GM12865 (cell line): ENCODE measurements at places on chromosomes 7 and 10.
A peak's percentile ranks its signal among the peaks of the same experiment; 100 is the strongest.

DNA sequence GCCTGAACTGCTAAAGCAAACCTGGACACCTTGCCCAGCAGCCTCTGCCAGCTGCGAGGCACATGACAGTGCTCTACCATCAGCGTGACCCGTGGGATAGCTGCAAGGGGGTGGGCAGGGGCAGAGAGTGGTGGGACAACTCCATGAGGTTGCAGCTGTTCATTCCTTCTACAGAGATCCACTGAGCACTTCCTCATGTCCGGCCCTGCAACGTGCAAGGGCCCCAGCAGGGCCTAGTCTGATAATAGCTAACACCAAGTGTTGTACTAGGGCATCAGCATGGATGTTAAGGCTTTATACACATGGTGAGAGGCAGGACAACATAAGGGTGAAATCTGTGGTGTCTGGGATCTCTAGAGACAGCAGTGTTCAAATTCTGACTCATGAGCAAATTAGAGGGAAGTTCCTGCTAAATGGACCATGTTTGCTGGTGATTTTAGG, 14.3 kb downstream of the NOD1 start:
- peak; percentile 49 for DNase-seq

- DNase-seq = peak; percentile 71
Observed at GRCh38 chr10:110138197-110138812, 69.1 kb upstream of the MXI1 start.

DNA sequence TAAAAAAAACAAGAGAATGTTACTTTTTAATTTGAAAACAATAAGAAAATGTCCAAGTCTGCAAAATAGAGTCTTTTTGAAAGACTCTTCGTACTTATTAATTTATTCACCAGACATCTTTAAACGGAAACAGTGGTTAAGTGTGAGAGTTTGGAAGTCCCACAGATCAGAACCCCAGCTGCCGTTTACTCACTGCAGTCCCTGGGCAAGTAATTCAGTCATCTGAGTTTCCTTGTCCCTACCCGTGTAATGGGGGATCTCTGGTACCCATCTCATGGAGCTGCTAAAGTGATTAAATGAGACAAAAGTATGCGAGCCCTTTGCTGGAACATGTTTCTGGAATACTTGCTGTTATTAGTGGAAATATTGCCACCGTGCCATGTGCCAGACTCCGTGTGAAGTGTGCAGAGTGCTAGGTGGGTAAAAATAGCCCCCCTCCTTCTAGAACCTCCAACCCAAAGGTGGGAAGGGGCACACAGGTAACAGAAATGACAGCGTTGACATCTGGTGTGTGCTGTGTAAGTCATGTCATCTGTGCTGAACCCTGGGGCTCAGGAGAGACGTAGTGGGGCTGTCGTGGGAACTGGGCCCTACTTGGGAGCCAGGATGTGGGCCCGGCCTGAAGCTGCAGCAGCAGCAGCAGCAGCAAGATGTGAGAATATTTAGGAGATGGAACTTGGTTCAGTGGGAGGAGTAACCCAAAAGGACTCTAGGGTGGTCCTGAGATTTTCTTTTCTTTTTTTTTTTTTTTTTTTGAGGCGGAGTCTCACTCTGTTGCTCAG, 140.5 kb downstream of the CUX1 start:
- peak; percentile 56 for DNase-seq

DNA sequence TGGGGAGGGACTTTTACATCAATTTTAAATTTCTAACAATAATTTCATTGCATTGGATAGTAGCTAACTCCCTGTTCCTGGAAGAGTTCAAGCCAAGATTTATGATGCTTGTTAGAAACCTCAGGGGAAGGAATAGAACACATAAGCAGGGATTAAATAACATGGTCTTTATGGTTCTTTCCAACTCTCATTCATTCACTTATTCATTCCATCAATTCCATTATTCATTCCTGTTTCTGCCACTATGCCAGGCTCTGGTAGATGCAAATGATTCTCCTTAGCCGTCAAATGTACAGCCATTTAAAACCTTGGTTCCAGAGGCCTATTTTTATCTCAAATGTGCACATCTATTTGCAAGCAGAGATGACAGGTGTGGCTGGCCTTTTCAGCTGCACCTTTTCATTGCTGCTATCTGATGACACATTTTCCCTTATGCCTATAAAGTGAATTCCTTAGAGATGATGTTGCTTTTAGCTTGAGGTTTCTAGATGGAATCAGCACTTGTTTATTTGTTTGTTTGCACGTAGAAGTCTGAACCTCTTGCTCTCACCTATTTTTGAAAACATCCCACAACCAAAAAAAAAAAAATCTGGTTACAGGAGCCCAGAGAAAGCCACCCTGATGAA, 205.7 kb upstream of the IGFBP3 start:
- no peak for DNase-seq

- DNase-seq = no peak
Observed at GRCh38 chr10:127952575-127952869, 45.6 kb downstream of the PTPRE start.

DNA sequence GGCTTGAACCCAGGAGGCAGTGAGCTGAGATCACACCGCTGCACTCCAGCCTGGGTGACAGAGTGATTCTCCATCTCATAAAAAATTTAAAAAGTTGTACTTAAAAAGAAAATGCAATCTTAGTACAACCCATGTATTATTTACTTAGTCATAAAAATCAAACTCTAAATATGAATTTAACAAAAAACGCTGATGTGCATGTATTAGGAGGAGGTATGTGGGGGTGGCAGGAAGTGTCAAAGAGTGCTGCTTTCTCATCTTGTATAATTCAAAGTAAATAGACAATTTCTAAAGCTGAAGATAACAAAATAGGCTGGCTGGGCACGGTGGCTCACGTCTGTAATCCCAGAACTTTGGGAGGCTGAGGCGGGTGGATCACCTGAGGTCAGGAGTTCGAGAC, 81.0 kb upstream of the NRBF2 start:
- no peak for DNase-seq

DNA sequence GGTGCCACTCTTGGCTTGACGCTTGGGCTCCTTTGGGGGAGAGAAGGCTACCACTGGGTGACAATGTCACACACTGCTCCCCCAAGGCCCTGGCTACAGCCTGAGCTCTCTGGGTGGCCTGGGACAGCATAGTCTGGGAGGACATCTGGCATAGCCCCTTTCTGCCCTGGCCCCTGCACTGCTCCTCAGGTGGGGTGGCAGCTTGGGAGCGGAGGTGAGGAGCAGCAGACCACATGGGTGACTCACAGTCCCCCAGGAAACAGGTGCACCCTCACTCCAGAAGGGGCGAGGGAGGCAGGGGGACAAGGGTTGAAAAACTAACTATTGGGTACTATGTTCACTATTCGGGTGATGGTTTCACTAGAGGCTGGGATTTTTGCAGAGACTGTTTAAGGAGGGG, 45.2 kb downstream of the NPTX2 start:
- DNase-seq = no peak

DNA sequence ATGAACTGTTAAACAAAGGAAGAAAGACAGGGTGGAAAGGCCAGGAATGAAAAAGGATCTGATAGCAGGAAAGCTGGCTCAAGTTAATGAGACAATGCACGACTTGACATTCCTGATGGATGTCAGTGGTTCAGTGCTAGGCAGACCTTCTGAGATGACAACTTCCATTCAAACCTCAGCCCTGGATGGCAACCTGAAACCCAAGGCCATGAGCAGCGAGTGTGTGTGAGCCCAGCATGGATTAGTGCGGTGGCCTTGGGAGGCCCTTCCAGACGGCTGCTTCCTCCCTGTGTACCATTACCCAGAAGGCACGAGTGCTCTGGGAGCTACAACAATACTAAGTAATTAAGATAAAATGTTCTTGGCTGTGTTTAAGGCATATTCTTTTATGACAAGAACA, 18.8 kb downstream of the TRIL start:
- DNase-seq = no peak

DNA sequence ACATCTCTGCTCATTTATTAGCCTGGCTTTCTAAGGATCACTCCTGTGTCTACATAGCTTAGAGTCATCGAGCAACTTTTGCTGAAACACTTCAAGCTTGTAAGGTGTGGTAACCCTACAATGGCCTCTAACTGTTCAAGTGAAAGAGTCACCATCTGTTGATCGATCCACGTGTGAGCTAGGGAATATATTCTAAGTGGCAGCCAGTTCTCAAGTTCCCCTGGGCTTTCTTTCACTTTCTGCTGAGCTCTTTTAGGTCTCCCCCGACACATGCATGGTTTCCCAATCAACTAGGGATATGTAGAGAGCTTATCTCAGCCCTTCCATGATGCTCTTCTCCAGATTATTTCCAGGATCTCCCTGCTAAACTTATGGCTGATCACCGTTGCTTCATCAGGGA, 15.5 kb downstream of the AOAH start:
- no peak for DNase-seq

- DNase-seq = no peak
Observed at GRCh38 chr7:30086529-30086928, 48.3 kb upstream of the MTURN start.

- DNase-seq = no peak
Observed at GRCh38 chr10:44143556-44143955, 241.3 kb downstream of the CXCL12 start.

DNA sequence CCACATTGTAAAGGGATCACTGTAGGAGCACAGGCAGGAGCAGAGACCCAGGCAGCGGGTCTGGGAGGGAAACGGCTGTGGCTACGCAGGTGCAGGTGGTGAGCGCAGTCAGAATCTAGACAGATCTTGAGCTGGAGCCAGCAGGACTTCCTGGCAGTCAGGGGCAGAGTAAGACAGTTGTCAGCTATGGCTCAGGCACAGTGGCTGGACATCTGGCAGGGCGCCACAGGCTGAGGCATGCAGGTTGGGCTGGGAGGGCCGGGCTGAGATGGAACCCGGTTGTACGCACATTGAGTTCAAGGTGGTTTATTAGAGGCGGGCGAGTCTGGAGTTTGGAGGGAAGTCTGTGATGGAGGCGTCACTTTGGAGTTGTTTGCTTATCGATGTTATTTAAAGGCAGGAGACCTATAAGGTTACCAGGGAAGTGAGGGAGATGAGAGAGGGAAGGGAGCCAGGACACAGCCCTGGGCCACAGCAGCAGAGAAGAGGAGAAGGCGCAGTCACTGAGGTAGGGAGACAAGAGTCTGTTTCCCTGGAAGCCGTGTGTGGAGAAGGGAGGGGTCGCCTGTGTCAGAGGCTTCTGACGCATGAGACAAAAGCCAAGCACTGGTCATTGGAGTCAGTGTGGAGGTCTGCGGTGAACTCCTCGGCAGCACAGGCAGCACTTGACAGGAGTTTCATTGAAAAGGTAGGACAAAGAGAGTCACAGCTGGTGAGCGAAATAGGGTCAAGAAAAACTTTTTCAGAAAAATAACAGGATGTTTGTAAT, 73.8 kb downstream of the LANCL2 start:
- no peak for DNase-seq

- no peak for DNase-seq
Observed at GRCh38 chr10:32409741-32410140, 36.2 kb upstream of the CCDC7 start.

DNA sequence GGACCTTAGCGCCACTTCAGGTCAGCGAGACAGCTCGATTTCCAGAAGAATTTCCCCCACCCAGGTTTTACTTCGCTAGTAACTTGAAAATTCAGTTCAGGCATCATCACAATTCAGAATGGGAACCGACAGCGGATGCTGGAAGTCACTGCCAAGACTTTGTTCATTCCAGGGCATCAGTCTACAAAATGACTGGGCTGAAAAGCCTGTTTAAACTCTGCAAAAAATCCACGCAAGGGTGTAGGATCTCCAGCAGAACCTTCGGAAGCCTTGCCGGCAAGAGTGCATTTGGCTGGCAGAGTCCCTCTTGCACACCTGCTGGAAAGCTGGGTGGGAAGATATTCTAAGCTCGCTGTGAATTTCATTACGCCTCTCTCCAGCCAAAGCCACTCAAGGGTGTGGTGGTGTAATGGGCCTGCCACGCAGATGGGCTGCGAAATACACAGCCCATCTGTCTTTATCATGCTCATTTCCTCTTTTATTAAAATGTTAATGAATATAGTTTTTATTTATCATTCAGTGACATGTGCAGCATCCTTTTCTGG, 672.0 kb upstream of the FOXK1 start:
- no peak for DNase-seq

- DNase-seq = no peak
Observed at GRCh38 chr10:102775201-102775934, 31.6 kb downstream of the WBP1L start.

DNA sequence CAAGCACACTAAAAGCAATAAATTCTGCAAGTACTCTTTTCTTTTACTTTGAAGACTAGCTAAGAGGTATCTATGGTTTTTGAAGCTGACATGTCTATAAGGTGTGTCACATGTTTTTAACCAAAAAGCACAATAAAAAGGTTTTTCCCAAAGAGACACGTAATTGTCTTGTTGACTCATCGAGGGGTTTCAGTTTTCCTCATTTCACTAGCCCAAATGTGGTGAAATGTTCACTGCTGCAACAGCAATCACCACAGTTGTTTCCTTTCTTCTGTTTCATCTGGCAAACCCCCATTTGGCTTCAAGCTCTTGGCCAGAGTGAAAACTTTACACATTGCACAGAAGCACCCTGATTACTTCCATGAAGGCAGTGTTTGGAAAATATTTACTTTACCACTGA, 3.8 kb upstream of the HOXA4 start:
- DNase-seq = peak; percentile 54

DNA sequence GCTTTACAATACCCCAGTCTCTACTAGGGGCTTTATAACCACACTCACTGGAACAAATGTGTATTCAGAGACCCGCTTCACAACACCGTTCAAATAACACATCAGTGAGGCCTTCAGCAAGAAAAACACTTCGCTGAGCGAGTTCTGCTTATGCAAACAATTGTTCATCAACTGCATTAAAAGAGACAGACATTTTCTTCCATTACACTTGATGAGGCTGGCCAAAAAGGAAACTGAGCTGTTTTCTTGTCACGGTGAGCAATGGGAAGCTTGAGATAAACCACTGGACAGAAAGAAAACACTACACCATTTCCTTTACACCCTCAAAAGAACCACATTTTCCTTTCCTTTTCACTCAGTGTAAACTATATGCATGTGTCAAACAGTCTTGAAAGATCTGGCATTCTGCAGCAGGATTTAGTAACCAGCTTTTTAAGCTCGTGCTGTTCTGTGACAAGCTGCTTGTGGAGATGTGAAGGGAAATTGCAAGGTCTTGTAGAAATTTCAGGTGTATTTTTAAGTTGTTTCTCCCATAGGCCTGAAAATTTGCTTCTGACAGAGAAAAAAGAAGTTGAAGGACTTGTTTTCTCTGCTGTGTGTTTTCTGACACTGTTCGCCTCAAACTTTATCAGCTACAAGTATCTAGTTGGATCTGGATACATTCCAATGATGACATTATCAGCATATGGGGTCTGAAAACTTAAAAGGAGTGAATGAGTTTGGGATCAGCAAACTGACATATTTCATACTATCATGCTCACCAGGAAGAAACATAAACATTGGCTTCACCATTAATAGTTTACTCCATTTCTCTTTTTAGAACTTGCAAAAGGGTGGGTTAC, 693.1 kb downstream of the PARD3 start:
- no peak for DNase-seq

GRCh38 chr7:28754027-28754426, 204.1 kb downstream of the TRIL start:
- peak; percentile 18 for DNase-seq

DNA sequence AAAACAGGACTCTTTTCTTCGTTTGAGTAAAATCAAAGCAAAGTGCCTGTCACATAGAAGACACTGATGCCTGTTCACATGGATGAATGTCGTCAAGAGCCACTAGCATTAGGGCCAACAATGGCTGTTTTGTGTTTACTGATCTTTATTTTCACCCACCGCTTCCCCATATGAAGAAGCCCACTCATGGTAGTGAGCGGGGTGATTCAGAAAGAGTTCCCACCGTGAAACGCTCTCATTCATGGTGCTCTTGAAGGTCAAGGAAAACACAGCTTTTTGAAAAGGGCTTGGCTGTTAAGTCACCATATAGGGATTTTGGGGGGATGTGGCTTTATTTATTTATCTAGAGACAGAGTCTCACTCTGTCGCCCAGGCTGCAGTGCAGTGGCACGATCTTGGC, 12.5 kb downstream of the PROSER2 start:
- DNase-seq = no peak
